ENCODE measurements at places on chromosomes 2 and 18. TPM values are rescaled to one million over a fixed set of nuclear protein-coding genes. Genes with fewer than 3 reads are reported as not detected.

The SERPINB8 gene
- polyA plus RNA-seq: 48.9 TPM

The PSD4 gene
- polyA plus RNA-seq: 10.4 TPM

The TNS1 gene
- 2.5 TPM for polyA plus RNA-seq

The RBM43 gene
- polyA plus RNA-seq: 1.9 TPM

DNA sequence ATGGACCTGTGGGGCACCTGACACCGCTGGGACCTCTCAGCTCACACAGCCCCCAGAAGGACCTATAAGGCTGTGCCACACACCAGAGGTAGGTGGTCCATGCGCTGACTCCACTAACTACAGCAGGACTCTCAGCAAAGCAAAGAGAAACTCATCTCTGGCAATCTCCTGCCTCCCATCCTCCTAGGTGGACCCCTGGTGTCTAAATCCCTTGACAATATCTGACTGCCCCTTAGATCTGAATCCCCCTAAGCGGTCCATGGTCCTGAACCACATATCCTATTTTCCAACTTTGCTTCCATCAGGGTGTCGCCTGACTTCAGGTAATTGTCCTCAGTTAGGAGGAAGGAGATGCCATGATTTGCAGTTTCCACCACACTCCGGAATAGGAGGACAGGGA, 282.6 kb downstream of the MYT1L start:
- no peaks in the 10 kb centered on the region for H3K4me1 ChIP-seq
- DNase-seq: no peak
- H3K27ac ChIP-seq: no peak overlapping the region

- no peak overlapping the region for H3K4me3 ChIP-seq
- no peaks in the 10 kb centered on the region for H3K36me3 ChIP-seq
- H3K4me1 ChIP-seq: no peaks in the 10 kb centered on the region
- no peak overlapping the region for H3K27ac ChIP-seq
- H3K27me3 ChIP-seq: no peaks in the 10 kb centered on the region
- no peak for DNase-seq
Measured at GRCh38 chr2:220296174-220296573, 668.7 kb downstream of the SLC4A3 start.

DNA sequence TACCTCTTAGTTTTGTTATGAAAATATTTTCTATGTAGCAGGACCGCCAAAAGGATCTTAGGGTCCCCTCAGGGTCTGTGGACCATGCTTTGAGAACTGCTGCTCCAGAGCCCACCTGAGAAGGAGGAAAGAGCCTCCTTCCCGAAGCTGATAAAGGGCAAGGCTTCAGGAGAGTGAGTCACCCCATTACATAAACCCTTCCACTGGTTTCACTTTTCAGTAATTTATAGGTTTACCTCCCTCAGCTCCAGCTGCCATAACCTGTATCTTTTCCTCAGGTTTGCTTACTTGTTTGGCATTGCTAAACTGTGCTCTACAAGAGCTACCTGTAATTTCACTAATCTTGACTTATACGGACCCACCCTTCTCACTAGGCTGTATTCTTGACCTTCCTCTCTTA, 6.6 kb downstream of the TTLL4 start:
- H3K4me1 ChIP-seq: peaks cover 20% of the 10 kb centered on the region
- DNase-seq: no peak
- H3K36me3 ChIP-seq: peaks cover 9% of the 10 kb centered on the region
- H3K27me3 ChIP-seq: no peaks in the 10 kb centered on the region
- no peak overlapping the region for H3K4me3 ChIP-seq

- H3K36me3 ChIP-seq: no peaks in the 10 kb centered on the region
- no peak overlapping the region for H3K4me3 ChIP-seq
- no peak overlapping the region for H3K27ac ChIP-seq
- no peak for DNase-seq
- H3K4me1 ChIP-seq: no peaks in the 10 kb centered on the region
Measured at GRCh38 chr18:55054021-55054990, 95.0 kb upstream of the CCDC68 start.

- H3K4me1 ChIP-seq: no peaks in the 10 kb centered on the region
- H3K36me3 ChIP-seq: no peaks in the 10 kb centered on the region
- H3K27ac ChIP-seq: no peak overlapping the region
- no peaks in the 10 kb centered on the region for H3K27me3 ChIP-seq
- no peak overlapping the region for H3K4me3 ChIP-seq
Measured at GRCh38 chr2:29966266-29966665, 44.9 kb upstream of the ALK start.

DNA sequence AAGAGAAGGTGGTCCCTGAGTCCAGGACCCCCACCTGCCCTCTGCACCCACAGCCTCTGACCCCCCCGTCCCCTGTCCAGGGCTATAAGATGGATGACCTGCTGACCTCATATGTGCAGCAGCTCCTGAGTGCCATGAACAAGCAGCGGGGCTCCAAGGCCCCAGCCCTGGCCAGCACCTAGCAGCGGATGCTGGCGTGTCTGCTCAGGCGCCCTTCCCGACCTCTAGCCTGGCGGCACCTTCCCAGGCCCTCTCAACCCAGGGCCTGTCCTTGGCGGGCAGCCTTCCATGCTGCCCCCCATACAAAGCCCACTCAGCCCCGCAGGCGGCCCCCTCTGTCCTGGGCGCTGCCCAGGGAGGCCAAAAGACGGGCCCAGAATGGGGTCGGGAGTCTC, 8.7 kb upstream of the GPR17 start:
- no peaks in the 10 kb centered on the region for H3K27me3 ChIP-seq
- H3K4me1 ChIP-seq: peaks cover 12% of the 10 kb centered on the region
- no peak overlapping the region for H3K4me3 ChIP-seq
- no peak for DNase-seq
- H3K27ac ChIP-seq: no peak overlapping the region

DNA sequence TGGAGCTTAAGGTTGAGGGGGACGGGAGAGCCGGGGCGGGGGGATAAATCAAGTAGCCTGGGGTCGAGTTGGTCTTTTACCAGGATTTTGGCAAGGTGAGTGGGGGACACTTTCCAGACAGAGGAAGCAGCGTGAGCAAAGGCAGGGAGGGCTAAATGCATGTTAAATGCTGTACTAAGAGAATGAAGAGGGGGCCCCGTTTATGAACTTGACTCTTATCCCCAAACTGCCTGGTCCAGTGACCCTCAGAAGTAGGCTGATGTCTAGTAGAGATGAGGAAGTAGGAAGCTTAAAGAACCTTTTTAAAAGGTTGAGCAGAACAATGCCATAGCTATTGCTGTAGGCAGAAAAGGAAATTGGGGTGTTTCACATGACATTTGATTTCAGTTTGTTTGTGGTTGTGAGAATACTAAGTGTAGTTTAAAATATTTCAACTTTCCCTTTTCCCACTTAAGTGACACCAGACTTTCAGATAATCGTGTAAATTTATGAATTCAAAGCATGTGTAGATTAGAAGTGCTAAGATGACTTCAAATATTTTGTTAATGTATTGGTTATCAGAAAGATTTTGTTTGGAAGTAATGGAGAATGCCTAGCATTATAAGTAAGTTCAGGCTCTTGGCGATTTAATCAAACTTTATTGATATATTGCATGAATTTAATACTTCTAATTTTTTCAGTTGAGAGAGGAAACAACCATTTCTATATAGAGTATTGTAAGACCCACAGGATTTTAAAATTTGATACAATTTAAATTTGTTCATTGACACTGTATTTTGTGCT, 1.8 kb downstream of the REL start:
- H3K36me3 ChIP-seq: no peaks in the 10 kb centered on the region
- peak overlapping the region; percentile 98 for H3K4me3 ChIP-seq
- DNase-seq: no peak
- no peaks in the 10 kb centered on the region for H3K27me3 ChIP-seq
- peaks cover 16% of the 10 kb centered on the region for H3K4me1 ChIP-seq
